ENCODE measurements at places on chromosomes 7 and 10. TPM values are rescaled to one million over a fixed set of nuclear protein-coding genes. Genes with fewer than 3 reads are reported as not detected.

EPO gene
- total RNA-seq = not detected

DNA sequence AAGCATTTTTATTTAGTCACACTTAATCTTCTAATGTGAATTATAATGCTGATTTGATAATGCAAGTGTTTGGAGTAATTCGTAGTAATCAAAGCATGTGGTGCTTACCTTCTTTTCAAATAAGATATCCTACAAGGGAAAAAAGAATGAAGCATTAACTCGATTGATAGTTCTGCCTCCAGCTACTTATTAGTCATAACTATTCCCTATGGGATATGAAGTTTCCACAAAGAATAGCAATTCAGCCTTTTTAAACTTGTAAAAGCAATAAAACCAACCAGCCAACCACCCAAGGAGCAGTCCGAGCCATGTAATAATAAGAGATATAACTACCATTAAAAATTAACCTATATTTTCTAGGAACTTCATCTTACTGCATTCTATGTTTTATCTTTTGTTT, 11.6 kb downstream of the COL28A1 start:
- no peaks in the 10 kb centered on the region for H3K36me3 ChIP-seq
- DNase-seq = no peak
- no peaks in the 10 kb centered on the region for H3K4me1 ChIP-seq
- no peak overlapping the region for H3K4me3 ChIP-seq
- no peaks in the 10 kb centered on the region for H3K27me3 ChIP-seq

PRPS1L1 gene
- total RNA-seq = not detected

TRPV5 gene
- total RNA-seq = not detected

GRCh38 chr7:105756367-105756766, 120.0 kb downstream of the ATXN7L1 start:
- peaks cover 16% of the 10 kb centered on the region for H3K4me1 ChIP-seq
- no peak overlapping the region for H3K4me3 ChIP-seq
- H3K27me3 ChIP-seq = no peaks in the 10 kb centered on the region
- peaks cover 6% of the 10 kb centered on the region for H3K36me3 ChIP-seq

DNA sequence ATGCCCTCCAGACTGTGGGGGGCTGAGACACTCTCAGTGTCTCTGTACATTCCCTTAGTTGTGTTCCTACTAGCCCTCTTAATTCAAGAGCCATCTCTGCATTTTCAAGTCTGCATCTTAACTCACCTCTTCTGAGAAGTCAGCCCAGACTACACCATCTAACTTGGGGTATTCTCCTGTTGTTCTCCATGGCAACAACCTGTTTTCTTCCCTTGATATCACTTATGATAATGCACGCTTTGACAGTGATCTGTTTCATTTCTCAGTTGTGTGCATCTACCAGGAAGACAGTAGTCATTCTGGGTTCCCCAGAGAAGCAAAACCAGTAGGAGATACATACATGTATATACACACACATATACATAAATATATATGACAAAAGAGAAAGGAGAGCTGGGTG, 707.3 kb upstream of the IGFBP3 start:
- no peaks in the 10 kb centered on the region for H3K27me3 ChIP-seq
- DNase-seq = no peak
- no peaks in the 10 kb centered on the region for H3K4me1 ChIP-seq
- no peak overlapping the region for H3K27ac ChIP-seq
- no peaks in the 10 kb centered on the region for H3K36me3 ChIP-seq

DNA sequence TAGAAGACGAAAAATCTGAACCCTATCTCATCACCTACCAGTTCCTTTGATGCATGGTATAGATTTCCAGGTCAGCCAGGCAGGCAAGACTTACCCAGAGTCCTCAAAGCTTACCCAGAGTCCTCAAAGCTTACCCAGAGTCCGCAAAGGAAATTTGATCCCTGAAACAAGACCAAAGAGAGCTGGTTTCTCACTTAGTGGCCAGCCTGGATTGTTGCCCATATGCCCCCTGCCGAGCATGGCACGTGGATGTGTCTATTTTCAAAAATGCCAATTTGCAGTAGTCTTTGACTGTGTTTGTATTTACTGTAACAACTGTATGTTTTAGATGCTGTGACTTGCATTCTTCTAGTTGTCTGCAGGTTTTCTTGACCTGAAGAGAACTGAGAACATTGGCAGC, 120.2 kb upstream of the STARD3NL start:
- H3K36me3 ChIP-seq = no peaks in the 10 kb centered on the region
- no peaks in the 10 kb centered on the region for H3K4me1 ChIP-seq
- no peaks in the 10 kb centered on the region for H3K27me3 ChIP-seq
- no peak overlapping the region for H3K27ac ChIP-seq
- H3K4me3 ChIP-seq = no peak overlapping the region
- DNase-seq = no peak

- no peak overlapping the region for H3K27ac ChIP-seq
- no peaks in the 10 kb centered on the region for H3K27me3 ChIP-seq
- H3K36me3 ChIP-seq = no peaks in the 10 kb centered on the region
- no peak overlapping the region for H3K4me3 ChIP-seq
Measured at GRCh38 chr10:43923328-43923727, 274.6 kb upstream of the ZNF32 start.

- DNase-seq = no peak
- H3K27me3 ChIP-seq = no peaks in the 10 kb centered on the region
- no peaks in the 10 kb centered on the region for H3K36me3 ChIP-seq
- peaks cover 26% of the 10 kb centered on the region for H3K4me1 ChIP-seq
- H3K27ac ChIP-seq = peak overlapping the region; percentile 84
Measured at GRCh38 chr10:32376771-32377170, 29.8 kb upstream of the EPC1 start.

TMEM213 gene
- total RNA-seq = not detected

SPDYE2 gene
- total RNA-seq = not detected

DNA sequence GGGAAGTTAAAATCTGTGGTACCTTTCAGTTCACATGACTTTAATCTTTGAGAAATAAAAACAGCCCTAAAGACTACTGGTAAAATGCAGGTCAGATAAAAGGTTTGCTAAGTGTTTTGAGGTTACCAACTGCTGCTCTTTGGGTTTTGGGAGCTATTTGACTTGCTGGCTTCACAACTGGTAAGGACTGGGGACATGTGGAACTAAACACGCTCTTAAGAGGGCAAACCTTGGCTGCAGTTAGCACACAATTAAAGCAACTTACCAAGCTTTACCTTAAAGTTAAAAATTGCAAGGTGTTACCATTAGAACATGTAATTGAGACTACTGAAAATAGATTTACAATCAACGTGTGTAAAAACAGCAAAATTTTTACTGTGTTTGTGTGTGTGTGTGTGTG, 220.2 kb downstream of the PHF14 start:
- peaks cover 34% of the 10 kb centered on the region for H3K4me1 ChIP-seq
- no peaks in the 10 kb centered on the region for H3K36me3 ChIP-seq
- H3K27ac ChIP-seq = no peak overlapping the region
- no peak for DNase-seq

DNA sequence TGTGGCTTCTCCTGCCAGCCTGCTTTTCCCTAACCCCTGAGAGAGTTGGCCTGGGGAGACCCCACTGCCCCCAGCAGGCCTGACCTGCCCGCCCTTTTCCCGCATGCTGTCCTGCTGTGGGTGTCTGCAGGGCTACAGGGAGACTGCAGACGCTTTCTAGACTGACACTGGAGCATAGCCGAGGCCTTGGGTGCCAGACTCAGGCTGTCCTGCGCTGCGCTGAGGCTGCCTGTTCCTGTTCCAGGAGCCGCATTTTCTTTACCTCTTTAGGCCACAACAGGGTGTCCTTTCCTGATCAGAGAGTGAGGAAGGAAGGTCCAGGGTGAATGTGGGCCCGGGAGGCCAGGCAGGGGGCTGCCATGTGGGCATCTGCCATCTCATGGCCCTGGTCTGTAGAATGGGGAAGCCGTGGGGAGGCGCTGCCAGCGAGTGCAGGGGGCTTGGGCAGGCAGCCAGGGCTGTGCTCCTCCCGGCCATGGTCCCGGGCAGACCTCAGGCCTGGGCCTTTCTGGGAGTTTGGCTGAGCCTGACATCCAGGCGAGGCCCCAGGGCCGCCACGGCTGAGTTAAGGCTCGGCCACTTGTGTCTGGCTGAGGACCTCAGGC, 3.6 kb downstream of the PWWP2B start:
- peak overlapping the region; percentile 53 for H3K27ac ChIP-seq
- H3K4me3 ChIP-seq = no peak overlapping the region
- H3K4me1 ChIP-seq = peaks cover 66% of the 10 kb centered on the region
- peaks cover 11% of the 10 kb centered on the region for H3K36me3 ChIP-seq

- DNase-seq = no peak
- H3K27ac ChIP-seq = peak overlapping the region; percentile 39
- H3K4me1 ChIP-seq = peaks cover 17% of the 10 kb centered on the region
- no peaks in the 10 kb centered on the region for H3K27me3 ChIP-seq
- no peak overlapping the region for H3K4me3 ChIP-seq
Measured at GRCh38 chr7:150448789-150449147, 1.7 kb upstream of the GIMAP8 start.

GRCh38 chr10:5818894-5819293, 5.7 kb upstream of the GDI2 start:
- no peaks in the 10 kb centered on the region for H3K27me3 ChIP-seq
- no peak overlapping the region for H3K4me3 ChIP-seq
- no peak overlapping the region for H3K27ac ChIP-seq
- no peaks in the 10 kb centered on the region for H3K36me3 ChIP-seq
- DNase-seq = no peak

ZNF117 gene
- 18.2 TPM for total RNA-seq

DNA sequence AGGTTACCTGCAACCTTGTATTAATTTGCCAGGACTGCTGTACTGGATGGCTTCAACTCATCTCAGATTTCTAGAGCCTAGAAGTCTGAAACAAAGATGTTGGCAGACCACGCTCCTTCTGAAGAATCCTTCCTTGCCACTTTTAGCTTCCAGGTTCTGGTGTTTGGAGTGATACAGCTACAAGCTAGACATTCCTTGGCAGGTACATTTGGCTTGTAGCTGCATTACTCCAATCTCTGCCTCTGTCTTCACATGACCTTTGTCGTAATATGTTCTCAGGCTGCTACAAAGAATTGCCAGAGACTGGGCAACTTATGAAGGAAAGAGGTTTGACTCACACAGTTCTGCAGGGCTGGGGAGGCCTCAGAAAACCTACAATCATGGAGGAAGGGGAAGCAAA, 146.3 kb downstream of the GALNT17 start:
- H3K4me1 ChIP-seq = peaks cover 10% of the 10 kb centered on the region
- DNase-seq = no peak
- H3K27ac ChIP-seq = no peak overlapping the region

FOXP2 gene
- 29.7 TPM for total RNA-seq

DNA sequence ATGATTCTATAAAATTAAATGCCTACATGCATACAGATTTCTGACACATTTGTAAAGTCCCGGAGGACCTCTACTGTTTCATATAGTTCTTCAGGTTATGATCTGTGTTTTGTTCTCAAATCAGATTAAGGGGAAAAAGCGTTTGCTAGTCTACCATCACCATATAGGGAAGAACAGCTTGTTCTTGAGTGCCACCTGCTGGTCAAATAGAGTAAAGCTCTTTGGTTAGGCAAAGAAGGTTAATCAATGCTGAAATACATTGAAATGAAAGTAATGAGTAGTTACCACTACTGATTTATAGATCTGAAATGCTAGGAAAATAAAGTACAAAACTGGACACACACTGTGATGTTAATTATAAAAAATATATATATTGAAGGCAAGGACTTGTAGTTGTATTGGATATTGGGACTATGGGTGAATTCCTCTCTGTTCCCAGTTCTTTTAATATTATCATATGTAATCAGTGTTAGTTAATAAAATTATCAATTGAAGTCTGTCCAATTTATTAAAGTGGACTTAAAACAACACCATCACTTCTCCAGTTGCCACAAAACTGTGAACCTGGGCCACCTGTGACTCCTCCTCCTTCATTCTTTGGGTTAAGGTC, 72.6 kb upstream of the PDLIM1 start:
- H3K4me1 ChIP-seq = peaks cover 16% of the 10 kb centered on the region
- no peaks in the 10 kb centered on the region for H3K36me3 ChIP-seq
- no peak overlapping the region for H3K27ac ChIP-seq
- no peaks in the 10 kb centered on the region for H3K27me3 ChIP-seq
- DNase-seq = no peak

DNA sequence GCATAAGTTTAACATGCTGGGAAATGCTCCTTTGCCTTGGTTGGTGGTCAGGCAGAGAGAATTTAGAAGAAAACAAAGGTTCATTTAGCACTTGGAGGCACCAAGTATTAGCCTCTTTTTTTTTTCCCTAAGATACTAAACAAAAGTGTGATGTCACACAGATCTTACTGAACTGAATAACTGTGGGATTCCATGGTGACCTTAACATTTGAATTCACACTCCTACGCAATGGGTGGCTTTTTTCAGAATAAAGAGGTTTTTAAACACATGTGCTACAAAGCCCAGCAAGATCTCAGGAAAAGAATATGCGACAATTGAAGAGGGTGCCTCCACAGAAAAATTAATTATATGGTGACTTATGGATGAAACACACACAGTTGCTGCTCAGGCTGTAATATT, 133.4 kb upstream of the ABCB5 start:
- H3K27me3 ChIP-seq = no peaks in the 10 kb centered on the region
- DNase-seq = no peak
- H3K36me3 ChIP-seq = no peaks in the 10 kb centered on the region
- H3K27ac ChIP-seq = no peak overlapping the region
- no peak overlapping the region for H3K4me3 ChIP-seq

Data from vagina (tissue), 2 donors.